ENCODE measurements at places on chromosomes 13 and 19.

- DNase-seq = no peak
These were observed 2.9 kb downstream of the CD37 start for GRCh38 chr19:49338023-49338677.

GRCh38 chr13:97108530-97108900 lies 113.6 kb upstream of the MBNL2 start:
- no peak for DNase-seq

DNA sequence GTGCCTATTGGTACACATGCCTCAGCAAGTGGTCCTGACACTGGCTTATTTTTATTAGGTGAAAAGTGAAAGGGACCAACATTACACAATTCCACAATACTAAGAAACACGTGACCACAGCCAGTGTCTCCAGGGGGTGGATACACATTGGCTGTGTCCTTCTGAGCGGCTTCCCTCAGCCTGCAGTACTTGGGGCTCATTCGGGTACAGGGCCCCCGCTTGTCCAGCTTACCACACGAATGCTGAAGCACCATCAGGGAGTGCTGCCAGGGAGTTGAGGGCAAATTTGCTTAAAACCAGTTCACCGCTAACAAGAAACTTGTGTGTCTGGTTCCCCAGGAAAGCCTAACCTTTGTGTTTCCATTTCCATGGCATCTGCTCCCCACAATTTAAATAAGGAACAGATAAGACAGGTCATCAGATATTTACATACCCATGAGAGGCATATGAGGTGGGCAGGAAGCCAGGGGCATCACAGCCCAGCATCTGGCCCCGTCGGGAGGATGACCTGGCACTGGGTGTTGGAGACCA lies 23.3 kb downstream of the PBX4 start:
- no peak for DNase-seq

DNA sequence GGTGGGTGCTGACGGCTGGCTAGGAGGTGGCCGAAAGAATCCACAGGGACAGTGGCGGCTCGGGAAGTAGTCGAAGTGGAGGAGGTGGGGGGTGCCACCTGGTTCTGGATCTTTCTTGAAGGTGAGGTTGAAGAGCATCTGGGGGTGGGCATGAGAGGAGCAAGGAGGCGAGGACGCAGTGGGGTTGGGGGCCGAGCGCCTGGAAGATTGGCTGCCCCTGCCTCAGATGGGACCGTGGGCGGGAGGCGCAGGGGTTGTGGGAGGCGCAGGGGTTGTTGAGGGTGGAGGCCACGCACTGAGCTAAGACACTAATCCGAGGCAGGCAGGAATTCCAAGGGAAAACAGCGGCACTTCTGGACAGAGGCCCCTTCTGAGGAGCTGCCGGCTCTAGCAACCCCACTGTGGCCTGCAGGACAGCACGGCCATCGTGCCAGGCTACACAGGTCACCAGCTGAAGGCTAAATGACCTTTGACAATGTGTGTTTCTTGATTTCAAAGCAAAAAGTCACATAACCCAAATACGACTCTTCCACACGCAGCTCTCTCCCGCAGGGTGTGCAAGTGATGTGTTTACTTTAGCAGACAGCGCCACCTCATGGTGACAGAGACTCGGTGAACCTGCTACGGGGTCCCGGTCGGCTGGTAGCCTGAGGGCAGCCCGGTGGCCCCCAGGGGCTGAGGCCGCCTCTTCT lies 44.1 kb upstream of the RANBP3 start:
- peak; percentile 82 for DNase-seq

GRCh38 chr13:20360041-20360491 lies 127.9 kb upstream of the GJB6 start:
- no peak for DNase-seq

DNA sequence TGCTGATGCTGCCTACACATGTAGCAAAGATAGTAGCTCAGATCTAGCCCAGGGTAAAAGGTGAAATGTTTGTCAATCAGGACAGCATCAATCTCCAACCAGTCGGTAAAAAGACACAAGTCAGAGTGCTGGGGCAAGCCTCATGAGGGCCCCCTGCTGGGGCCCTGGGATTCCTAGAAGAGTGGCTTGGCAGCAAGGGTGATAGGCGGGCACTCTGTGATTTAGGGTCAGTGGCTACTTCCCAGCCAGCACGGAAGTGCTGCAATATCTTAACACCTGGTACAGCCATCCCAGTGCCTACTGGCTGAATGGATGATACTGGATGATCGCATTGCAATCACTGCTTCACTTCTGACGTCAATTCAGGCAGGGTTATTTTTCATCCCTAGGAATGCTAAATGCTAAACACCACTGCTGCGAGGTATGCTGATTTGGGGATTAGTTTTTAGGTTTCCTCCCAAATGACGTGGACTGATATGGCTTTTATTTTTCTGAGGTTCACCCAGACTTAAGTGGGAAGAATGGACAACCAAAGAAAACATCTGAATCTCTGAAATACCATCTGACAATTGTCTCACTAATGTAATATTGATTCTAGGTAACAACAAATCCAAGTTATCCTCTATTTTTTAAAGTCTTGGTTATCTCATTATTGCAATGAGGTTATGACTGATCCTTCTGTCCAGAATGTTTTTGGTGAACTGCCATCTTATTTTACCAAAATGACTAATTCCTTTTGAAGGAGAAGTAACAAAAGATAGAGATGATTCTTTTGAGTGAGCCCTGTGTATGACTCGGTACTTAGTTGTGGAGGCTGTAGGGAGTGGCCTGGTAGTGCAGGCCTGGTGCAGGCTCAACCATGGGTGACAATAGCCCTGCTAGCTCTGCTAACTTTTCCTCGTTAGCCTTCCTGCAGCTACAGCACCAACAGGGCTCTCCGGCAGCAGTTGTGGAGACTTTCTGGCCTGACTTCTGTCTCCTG lies 432.5 kb downstream of the FGF9 start:
- DNase-seq = no peak

- no peak for DNase-seq
These were observed 830.6 kb upstream of the SLITRK5 start for GRCh38 chr13:86840250-86841191.

- DNase-seq = no peak
These were observed 9.7 kb upstream of the ANKRD10 start for GRCh38 chr13:110924639-110924934.

DNA sequence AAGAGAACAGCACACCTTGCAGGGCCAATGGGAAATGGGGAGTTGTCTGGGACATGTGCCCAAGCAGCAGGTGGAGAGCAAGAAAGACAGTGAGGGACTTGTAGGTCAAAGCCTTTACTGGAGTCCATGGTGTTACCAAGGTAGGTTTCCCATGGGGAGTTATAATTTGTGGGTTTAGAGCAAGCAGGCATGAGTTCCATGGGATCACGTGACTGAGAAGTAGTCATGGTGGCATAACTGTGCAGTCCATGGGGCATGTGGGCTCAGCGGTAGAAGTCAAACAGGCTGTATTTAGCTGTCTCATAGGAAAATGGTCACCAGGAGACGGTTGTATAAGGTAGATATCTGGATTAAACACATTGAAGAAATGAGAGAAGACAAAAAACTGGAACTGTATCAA lies 715.1 kb downstream of the SLITRK1 start:
- DNase-seq = no peak

DNA sequence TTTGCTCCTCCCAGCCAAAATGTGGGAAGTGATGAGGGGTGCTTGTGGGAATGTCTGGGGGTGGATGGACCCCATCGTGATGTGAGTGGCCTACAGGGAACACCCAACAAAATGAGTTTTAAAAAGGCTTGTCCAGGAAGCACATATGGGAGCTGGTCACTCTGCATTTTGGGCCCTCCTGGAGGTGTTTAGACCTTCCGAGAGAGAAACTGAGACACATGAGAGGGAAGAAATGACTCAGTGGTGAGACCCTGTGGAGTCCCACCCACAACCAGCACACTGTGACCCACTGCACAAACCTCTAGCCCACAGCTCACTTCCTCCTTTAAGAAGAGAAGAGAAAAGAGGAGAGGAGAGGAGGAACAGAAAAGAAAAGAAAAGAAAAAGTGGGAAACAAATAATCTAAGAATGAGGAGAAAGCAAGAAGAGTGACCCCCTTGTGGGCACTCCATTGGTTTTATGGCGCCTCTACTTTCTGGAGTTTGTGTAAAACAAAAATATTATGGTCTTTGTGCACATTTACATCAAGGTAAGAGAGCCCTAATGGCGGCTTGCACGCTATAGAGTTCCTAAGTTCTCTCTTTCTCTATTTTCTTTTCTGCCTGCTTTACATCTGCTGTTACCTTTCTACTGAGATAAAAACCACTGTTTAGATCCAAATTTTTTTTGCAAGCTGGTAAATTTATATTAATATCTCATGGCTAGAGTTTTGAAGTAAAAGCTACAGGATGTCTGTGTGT lies 13.3 kb upstream of the LILRB1 start:
- DNase-seq = no peak
